ENCODE measurements at places on chromosomes 4 and X. TPM values are rescaled to one million over a fixed set of nuclear protein-coding genes. Genes with fewer than 3 reads are reported as not detected.

- H3K36me3 ChIP-seq: no peaks in the 10 kb centered on the region
- H3K4me1 ChIP-seq: no peaks in the 10 kb centered on the region
- no peak overlapping the region for H3K4me3 ChIP-seq
Measured at GRCh38 chrX:120769576-120770341, 105.9 kb downstream of the CT47B1 start.

Gene TMEM271
- not detected for total RNA-seq

- no peak for DNase-seq
- H3K36me3 ChIP-seq: no peaks in the 10 kb centered on the region
- H3K27me3 ChIP-seq: no peaks in the 10 kb centered on the region
- no peak overlapping the region for H3K4me3 ChIP-seq
Measured at GRCh38 chrX:124223524-124223923, 108.9 kb upstream of the TEX13D start.

DNA sequence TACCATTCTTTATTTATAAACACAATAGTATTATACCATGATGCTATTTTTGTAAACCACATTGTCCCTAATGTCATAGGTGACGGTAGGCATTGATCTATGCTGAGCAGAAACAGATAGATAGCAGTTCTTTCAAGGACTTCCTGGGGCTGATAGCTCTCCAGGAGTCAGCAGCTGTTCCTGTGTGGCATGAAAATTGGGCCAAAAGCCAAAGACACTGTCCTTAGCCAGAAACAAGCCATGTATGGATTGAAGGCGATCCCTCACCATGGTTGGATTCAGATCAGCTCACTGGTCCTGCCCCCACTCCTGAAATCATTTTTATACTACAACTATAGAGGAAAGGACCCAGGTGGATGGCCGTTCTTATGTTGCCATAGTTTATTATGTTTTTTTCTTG lies 53.6 kb downstream of the DDX60 start:
- H3K36me3 ChIP-seq: no peaks in the 10 kb centered on the region
- no peak for DNase-seq
- no peaks in the 10 kb centered on the region for H3K27me3 ChIP-seq

- H3K27me3 ChIP-seq: no peaks in the 10 kb centered on the region
- H3K27ac ChIP-seq: no peak overlapping the region
- H3K4me1 ChIP-seq: peaks cover 2% of the 10 kb centered on the region
- H3K36me3 ChIP-seq: no peaks in the 10 kb centered on the region
- no peak for DNase-seq
Measured at GRCh38 chr4:53479736-53480525, 102.5 kb downstream of the FIP1L1 start.

DNA sequence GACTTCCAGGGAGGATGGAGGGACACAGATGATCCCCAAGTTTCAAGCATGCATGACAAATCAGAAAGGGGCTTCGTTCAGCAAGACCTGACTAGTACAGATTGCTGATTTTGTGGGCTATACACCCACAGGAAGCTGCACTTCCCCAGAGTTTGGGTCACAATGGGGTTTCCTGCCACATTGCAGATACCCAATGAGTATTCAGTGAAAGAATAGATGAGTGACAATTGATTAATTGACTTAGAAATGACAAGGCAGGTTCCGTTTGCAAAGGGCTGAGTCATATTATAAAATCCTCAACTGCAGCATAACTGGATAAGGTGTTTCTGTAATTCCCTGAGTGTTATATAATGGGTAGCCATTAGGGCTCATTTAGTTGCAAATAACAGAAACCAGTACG lies 146.6 kb upstream of the TBL1X start:
- H3K27me3 ChIP-seq: no peaks in the 10 kb centered on the region
- H3K27ac ChIP-seq: no peak overlapping the region
- H3K36me3 ChIP-seq: no peaks in the 10 kb centered on the region
- no peaks in the 10 kb centered on the region for H3K4me1 ChIP-seq

Gene TMEM156
- total RNA-seq: not detected

Gene PKD2
- total RNA-seq: 29.4 TPM

Gene AFM
- total RNA-seq: not detected

DNA sequence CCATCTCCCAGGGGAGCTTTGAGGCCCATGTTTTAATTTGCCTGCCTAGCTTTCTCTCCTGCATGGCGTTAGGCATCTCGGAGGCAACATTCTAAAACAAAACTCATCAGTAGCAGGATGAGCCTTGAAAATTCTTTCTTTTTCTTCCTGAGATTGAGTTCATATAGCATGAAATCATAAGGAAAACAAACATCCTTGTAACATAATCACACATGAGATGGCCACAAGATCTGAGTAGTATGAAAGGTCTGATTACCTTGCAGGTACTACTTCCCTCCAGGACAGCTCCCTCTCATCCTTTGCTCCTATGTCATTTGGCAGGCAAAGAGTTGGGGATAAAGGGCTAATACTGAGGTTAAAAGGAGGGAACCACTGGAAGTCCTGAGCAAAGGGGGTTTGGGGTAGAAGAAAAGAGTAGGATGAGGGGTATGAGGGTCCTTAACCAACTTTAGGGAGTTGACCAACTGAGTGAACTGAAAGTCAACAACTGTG lies 37.5 kb upstream of the CXCL8 start:
- peaks cover 6% of the 10 kb centered on the region for H3K4me1 ChIP-seq
- H3K27ac ChIP-seq: no peak overlapping the region
- no peak for DNase-seq

Gene MBNL3
- 3.5 TPM for total RNA-seq

DNA sequence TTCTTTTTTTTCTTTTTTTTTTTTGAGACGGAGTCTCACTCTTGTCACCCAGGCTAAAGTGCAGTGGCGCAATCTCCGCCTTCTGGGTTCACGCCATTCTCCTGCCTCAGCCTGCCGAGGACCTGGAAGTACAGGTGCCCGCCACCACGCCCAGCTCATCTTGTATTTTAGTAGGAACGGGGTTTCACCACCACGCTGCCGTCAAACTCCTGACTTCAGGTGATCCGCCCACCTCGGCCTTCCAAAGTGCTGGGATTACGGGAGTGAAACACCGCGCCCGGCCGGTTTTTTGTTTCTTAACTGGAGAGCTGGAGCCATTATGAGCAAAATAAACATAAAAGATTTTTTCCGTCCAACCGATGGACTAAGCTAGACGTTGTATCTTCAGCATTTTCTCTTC lies 1.9 kb upstream of the WDR17 start:
- no peak overlapping the region for H3K27ac ChIP-seq
- no peaks in the 10 kb centered on the region for H3K4me1 ChIP-seq
- no peaks in the 10 kb centered on the region for H3K36me3 ChIP-seq
- no peaks in the 10 kb centered on the region for H3K27me3 ChIP-seq
- DNase-seq: no peak
- no peak overlapping the region for H3K4me3 ChIP-seq

- no peak overlapping the region for H3K27ac ChIP-seq
- H3K36me3 ChIP-seq: no peaks in the 10 kb centered on the region
- no peak overlapping the region for H3K4me3 ChIP-seq
- H3K27me3 ChIP-seq: no peaks in the 10 kb centered on the region
- peak; percentile 44 for DNase-seq
- no peaks in the 10 kb centered on the region for H3K4me1 ChIP-seq
Measured at GRCh38 chrX:109886122-109886761, 116.7 kb upstream of the TMEM164 start.

DNA sequence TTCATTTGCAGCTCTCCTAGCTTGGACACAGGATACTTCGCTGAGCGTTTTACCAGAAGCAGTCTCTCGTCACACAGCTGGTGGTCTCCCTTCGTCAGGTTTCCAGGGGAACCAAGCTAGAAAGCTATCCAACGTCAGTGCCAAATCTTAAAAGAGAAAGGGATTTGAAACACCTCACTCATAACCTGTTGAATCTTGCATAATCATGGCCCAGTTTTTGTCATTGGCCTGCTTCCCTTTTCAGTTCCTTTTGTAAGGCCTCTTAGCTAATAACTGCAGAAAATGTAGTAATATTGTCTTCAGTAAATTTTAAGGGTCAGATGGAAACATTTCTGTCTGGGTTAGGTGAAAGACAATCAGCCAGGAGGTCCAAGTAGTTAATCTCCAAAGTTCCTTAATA lies 22.0 kb downstream of the RAB39B start:
- peaks cover 7% of the 10 kb centered on the region for H3K36me3 ChIP-seq
- no peaks in the 10 kb centered on the region for H3K27me3 ChIP-seq
- H3K4me1 ChIP-seq: no peaks in the 10 kb centered on the region
- H3K27ac ChIP-seq: no peak overlapping the region
- H3K4me3 ChIP-seq: no peak overlapping the region
- no peak for DNase-seq

DNA sequence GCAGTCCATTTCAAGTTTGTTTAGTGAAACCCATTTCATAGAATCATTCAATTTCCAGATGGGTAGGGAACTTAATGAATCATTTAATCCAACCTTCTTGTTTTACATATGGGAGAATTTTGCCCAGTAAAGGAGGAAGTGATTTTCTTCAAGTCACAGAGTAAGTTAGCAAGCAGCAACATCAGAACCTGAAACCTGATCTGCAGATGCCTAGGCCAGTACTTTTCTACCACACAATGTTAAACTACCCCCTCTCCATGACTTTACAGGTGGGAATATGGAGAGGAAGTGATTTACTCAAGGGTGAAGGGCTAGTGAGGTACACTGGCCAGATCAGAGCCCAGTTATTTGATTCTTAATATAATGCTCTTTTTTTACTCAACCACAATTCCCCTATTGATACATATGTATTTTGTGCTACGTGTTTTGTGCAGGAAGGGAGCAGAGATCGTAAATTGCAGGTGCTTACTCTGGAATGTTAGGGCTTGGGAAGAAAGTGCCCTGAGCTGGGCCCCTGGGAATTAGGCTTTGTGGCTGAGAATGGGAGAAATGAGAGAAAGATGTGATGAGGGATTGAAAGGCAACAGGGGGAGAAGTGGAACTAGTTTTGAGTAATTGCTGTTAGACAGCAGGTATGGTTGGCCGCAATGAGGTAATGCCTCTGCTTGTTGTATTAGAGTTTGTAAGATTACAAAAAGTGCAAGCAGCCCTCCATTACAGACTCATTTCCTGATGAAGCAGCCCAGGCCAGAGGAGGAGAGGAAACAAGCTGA lies 6.8 kb downstream of the LHFPL1 start:
- H3K4me1 ChIP-seq: no peaks in the 10 kb centered on the region
- H3K4me3 ChIP-seq: no peak overlapping the region
- no peak for DNase-seq
- H3K27ac ChIP-seq: no peak overlapping the region
- H3K36me3 ChIP-seq: no peaks in the 10 kb centered on the region

- DNase-seq: no peak
- H3K36me3 ChIP-seq: no peaks in the 10 kb centered on the region
- no peaks in the 10 kb centered on the region for H3K4me1 ChIP-seq
- no peak overlapping the region for H3K4me3 ChIP-seq
Measured at GRCh38 chr4:176443117-176443516, 123.4 kb downstream of the SPCS3 start.

DNA sequence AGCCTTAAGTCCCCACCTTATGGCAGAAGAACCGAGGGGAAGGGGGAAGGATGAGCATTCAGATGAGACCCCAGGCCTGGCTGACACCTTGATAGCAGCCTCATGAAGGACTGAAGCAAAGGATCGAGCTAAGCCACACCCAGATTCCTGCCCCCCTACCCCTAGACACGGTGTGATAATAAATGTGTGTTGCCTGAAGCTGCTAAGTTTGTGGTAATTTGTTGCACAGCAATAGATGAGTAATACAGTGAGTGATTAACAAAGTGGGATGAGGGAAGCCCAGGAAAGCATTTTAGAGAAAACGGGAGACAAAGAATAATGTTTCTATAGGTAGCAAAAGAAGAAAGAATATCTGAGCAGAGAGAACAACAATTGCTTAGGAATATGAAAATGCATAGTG lies 404.2 kb downstream of the MID1IP1 start:
- no peaks in the 10 kb centered on the region for H3K27me3 ChIP-seq
- no peak overlapping the region for H3K27ac ChIP-seq
- H3K4me3 ChIP-seq: no peak overlapping the region
- no peaks in the 10 kb centered on the region for H3K36me3 ChIP-seq

Gene TMEM47
- 28.5 TPM for total RNA-seq

- H3K27ac ChIP-seq: no peak overlapping the region
- H3K4me3 ChIP-seq: no peak overlapping the region
- no peak for DNase-seq
- no peaks in the 10 kb centered on the region for H3K27me3 ChIP-seq
- H3K36me3 ChIP-seq: no peaks in the 10 kb centered on the region
- no peaks in the 10 kb centered on the region for H3K4me1 ChIP-seq
Measured at GRCh38 chr4:126658411-126658810, 974.3 kb upstream of the INTU start.

- no peaks in the 10 kb centered on the region for H3K27me3 ChIP-seq
- H3K4me1 ChIP-seq: no peaks in the 10 kb centered on the region
- H3K27ac ChIP-seq: no peak overlapping the region
- H3K36me3 ChIP-seq: no peaks in the 10 kb centered on the region
- no peak overlapping the region for H3K4me3 ChIP-seq
Measured at GRCh38 chr4:158356301-158356700, 146.0 kb downstream of the TMEM144 start.

DNA sequence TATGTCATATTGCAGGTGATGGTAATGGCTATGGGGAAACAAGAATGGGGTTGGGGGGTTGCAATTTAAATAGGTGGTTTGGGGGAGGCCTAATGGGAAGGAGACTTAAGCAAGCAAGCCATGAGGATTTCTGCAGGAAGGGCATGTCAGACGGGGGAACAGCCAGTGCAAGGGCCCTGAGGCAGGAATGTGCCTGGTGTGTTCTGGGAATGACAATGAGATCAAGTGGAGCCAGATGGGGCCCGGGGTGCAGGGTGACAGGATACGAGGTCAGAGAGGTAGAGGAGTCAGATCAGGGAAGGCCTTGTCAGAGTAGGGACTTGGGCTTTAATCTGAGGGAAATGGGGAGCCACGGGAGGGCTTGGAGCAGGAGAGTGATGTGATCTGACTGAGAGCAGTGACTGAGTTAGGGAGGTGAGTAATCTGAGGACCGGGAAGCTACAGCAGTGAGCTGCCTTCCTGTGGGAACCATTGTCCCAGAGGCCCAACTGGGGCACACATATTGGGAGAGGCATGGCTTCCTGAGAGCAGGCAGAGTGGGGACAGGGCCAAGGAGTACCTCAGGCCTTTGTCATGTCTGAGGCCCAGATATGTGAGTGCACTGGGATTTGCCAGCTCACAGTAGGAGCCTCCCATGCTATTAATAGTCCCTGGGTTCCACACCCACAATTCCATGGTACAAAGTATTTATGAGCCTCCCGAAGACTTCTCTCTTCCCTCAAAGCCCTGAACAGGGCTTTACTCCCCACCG lies 139.8 kb downstream of the BCOR start:
- H3K4me1 ChIP-seq: peaks cover 2% of the 10 kb centered on the region
- no peak overlapping the region for H3K27ac ChIP-seq
- DNase-seq: no peak
- H3K36me3 ChIP-seq: no peaks in the 10 kb centered on the region
- H3K27me3 ChIP-seq: no peaks in the 10 kb centered on the region
- no peak overlapping the region for H3K4me3 ChIP-seq

DNA sequence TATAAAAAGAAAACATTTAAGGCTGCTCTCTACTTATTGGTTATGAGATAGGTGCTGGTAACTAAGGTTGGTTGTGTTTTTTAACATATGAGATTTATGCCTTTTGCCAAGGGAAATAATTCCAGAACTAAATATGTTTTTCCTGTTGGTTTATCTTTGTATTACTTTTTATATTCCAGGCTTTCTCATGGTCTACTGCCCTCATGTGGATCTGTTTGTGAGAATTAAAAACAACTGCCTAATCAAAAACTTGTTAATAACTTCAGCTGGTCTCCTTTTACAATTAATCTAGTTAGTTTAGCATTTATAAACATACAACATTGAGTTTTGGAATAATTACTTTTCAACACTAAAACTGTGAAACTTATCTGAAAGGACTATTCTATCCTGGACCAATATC lies 1208.3 kb downstream of the ADGRL3 start:
- H3K36me3 ChIP-seq: no peaks in the 10 kb centered on the region
- no peak for DNase-seq
- H3K4me1 ChIP-seq: no peaks in the 10 kb centered on the region
- no peak overlapping the region for H3K27ac ChIP-seq
- no peaks in the 10 kb centered on the region for H3K27me3 ChIP-seq
